Aortic smooth muscle cell (primary cell): ENCODE measurements at places on chromosomes 4 and X. TPM values are rescaled to one million over a fixed set of nuclear protein-coding genes. Genes with fewer than 3 reads are reported as not detected.

Gene METTL14
- total RNA-seq: 16.5 and 21.3 TPM in 2 replicates

Gene ZNF185
- total RNA-seq: 4.6 and 8.5 TPM in 2 replicates

Gene TCEAL9
- 184 and 202 TPM in 2 replicates for total RNA-seq

Gene UGT2B15
- not detected in 2 replicates for total RNA-seq

Gene PDE6B
- total RNA-seq: 0.37 TPM in 1 of 2 replicates, not detected in the other

Gene FABP2
- not detected in 2 replicates for total RNA-seq

Gene BTC
- 0.92 and 0.93 TPM in 2 replicates for total RNA-seq
